ENCODE measurements at places on chromosomes 4 and X. TPM values are rescaled to one million over a fixed set of nuclear protein-coding genes. Genes with fewer than 3 reads are reported as not detected.

DNA sequence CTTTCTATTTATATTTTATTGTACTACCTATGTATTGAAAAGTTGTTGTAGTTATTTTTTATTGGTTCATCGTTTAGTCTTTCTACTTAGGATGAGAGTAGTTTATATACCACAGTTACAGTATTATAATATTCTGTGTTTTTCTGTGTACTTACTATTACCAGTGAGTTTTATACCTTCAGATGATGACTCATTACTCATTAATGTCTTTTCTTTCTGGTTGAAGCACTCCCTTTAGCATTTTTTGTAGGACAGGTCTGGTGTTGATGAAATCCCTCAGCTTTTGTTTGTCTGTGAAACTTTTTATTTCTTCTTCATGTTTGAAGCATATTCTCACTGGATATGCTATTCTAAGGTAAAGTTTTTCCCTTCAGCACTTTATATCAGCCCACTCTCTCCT is 7.7 kb downstream of the LUZP4 start:
- no peaks in the 10 kb centered on the region for H3K4me1 ChIP-seq
- H3K4me3 ChIP-seq = no peak overlapping the region
- H3K27ac ChIP-seq = no peak overlapping the region
- DNase-seq = no peak
- H3K36me3 ChIP-seq = no peaks in the 10 kb centered on the region

DNA sequence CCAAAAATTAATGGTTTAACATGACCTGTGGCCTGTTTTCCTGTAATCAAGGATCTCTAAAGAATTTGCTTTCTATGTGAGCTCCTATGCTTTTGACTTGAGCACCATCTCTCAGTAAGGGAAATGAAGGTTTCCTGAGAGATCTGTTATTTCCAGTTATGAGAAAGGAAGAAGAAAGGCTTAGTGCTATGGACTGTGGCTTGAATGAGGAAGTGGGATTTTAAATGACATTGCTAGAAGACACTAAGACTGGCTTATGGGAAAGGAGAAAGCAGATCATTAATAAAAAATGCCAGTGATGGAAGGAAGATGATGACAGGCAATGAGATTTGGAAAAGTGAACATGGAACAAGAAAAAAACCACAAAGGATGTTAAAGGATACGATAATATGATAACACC is 285.4 kb downstream of the OPHN1 start:
- no peak overlapping the region for H3K4me3 ChIP-seq
- no peaks in the 10 kb centered on the region for H3K36me3 ChIP-seq
- no peak overlapping the region for H3K27ac ChIP-seq
- H3K4me1 ChIP-seq = no peaks in the 10 kb centered on the region

DNA sequence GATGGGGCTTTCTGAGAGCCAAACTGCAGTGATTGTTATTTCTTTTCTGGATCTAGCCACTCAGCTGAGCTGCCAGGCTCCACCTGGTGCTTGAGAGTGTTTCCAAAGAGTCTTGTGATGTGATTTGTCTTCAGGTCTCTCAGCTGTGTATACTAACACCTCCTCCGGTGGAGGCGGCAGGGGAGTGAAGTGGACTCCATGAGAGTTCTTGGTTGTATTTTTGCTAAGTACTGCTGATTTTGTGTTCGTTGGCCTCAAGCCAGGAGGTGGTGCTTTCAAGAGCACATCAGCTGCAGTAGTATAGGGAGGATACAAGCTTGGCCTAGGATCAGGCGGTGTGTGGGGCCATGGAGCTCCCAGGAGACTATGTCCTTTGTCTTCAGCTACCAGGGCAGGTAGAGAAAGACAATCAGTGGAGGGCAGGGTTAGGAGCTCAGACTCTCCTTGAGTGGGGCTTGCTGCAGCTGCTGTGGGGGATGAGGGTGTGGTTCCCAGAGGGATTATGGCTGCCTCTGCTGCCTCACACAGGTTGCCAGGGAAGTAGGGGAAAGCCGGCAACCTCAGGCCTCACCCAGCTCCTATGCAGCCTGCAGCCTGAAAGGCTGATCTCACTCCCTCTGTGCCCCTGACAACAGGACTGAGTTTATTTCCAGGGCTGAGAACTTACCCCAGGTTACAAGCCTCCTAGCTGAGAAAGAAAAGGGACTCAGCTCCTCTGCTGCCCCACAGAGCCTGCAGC is 62.4 kb downstream of the NPFFR2 start:
- peak overlapping the region; percentile 34 for H3K27ac ChIP-seq
- H3K27me3 ChIP-seq = no peaks in the 10 kb centered on the region
- no peak overlapping the region for H3K4me3 ChIP-seq
- DNase-seq = peak; percentile 96

DNA sequence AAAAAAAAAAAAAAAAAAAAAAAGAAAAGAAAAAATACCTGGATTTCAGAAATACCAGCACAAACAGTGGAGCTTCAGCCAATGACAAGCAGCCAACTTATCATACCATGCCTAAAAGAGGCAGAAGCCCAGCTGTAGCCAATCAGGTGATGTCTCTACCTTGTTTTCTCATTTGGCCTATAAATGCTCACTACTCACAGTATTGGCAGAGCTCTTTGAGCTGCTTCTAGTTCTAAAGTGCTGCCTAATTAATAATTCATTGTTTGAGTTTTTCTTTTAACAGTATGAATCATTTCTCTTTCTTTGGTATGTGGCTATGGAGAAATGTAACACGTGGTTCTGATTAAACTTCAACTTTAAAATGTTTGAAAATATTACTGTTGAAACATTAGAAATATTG is 188.8 kb upstream of the TECRL start:
- H3K27me3 ChIP-seq = no peaks in the 10 kb centered on the region
- DNase-seq = no peak
- H3K27ac ChIP-seq = no peak overlapping the region
- no peak overlapping the region for H3K4me3 ChIP-seq
- H3K4me1 ChIP-seq = no peaks in the 10 kb centered on the region
- no peaks in the 10 kb centered on the region for H3K36me3 ChIP-seq

CXCL10 gene
- total RNA-seq = not detected

DNA sequence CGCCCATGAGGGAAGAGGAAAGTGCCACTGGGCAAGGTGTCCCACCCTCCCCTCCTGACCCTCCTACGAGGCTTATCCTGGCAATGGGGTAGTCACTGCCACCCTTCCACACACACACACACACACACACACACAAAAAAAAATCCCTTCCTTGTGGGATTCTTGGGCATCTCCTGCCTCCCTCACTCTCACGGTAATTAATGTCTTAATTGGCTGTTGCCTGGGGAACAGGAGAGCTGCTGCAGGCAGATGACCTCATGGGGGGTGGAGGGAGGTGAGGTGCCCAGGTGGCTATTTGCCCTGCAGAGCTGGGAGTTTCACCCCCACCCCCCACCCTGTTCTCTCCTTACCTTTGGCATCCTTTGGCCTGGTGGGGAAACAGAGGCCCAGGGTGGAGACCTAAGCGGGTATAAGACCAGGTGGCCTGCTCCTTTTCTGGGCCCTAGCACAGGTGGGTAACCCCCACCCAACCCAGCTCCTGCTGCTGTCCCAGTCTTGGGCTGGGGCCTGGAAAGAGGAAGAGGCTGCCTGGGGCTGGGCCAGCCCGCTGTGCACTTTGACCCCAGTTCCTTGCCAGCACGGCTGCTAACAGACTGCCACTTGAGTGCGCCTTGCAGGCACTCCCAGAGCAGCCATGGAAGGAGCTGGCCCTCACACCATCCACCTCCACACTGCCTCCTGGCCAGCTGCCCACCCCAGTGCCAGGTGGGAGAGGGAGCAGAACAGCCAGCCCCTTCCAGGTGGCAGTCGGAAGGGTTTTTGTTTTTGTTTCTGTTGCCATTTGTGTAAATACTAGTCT is 12.6 kb downstream of the EFNB1 start:
- no peak overlapping the region for H3K4me3 ChIP-seq
- no peak overlapping the region for H3K27ac ChIP-seq
- DNase-seq = peak; percentile 87
- peaks cover 8% of the 10 kb centered on the region for H3K4me1 ChIP-seq
- no peaks in the 10 kb centered on the region for H3K27me3 ChIP-seq

DNA sequence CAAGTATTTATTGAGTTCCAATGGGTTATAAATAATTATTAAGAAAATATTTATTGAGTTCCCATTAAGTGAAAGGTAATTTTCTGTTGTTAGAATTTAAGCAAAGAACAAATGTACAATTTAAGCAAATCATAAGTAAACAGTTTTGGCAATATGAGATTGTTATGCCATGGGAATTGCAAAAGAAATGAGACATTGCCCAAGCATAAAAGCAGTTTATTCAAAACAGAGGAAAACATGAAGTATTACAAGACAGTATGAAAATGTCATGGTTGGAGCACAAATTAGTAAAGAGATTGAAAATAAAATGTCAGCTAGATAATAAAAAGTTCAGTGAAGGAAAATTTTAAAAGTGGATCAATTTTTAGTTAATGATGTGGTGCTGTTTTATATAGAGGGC is 706.1 kb upstream of the EPHA5 start:
- no peaks in the 10 kb centered on the region for H3K4me1 ChIP-seq
- no peaks in the 10 kb centered on the region for H3K36me3 ChIP-seq
- H3K27me3 ChIP-seq = no peaks in the 10 kb centered on the region

- H3K4me3 ChIP-seq = no peak overlapping the region
- H3K27me3 ChIP-seq = no peaks in the 10 kb centered on the region
- DNase-seq = no peak
- H3K27ac ChIP-seq = no peak overlapping the region
- no peaks in the 10 kb centered on the region for H3K4me1 ChIP-seq
Observed at GRCh38 chr4:168453146-168453545, 27.1 kb downstream of the DDX60L start.

GC gene
- total RNA-seq = not detected

Data from thyroid gland (tissue), 4 donors.